ENCODE measurements at places on chromosomes 1 and 21.

DNA sequence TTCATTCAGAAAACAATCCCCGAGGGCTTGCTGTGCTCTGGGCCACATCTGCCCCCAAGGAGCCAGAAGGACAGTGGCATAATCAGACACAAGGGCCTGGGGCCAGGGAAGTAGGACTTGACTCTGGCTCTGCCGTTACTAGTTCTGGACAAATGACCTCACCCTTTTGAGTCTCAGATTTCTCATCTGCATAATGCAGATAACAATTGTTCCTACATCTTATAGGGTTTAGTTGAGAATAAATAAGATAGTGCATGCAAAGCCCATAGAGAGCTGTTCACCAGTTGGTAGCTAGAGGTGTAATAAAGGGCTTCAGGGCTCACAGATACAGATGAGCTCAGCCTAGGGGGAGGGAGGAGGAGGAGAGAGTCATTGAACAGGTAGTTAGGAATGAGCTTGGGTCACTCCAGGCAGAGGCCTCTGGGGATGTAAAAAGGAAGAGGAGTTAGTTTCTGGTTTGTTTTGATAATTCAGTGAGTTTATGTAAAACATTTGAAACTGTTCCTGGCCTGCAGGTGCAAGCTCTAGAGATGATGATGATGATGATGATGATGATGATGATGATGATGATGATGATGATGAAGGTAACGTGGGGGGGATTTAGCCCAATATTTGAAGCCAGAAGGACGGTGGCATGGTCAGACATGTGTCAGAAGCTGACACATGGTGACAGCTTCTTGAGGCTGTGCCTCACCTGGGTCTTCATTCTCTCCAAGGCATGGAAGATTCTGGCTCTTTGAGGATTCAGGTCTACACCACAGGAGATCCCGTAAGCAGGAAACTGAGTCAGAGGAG lies 858 bp downstream of the LACTBL1 start:
- DNase-seq = no peak

DNA sequence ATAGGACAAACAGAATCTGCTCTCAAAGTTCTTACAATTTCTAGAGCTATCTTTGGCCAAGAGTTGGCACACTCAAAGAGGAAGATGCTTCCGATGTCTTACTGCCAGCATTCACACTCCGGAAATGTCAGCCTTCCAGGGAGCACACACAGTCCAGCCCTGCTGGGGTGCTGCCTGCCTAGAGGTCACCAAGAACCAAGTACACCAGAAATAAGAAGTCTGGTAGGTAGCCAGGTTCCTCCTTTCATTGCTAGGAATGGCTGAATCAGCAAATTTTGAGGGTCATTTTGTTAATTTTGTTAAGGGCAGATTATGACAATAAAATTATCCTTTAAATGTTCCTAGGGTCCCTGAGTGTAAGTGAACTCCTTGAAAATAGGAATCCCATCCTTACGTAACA lies 77.5 kb downstream of the PLPP3 start:
- DNase-seq = no peak

DNA sequence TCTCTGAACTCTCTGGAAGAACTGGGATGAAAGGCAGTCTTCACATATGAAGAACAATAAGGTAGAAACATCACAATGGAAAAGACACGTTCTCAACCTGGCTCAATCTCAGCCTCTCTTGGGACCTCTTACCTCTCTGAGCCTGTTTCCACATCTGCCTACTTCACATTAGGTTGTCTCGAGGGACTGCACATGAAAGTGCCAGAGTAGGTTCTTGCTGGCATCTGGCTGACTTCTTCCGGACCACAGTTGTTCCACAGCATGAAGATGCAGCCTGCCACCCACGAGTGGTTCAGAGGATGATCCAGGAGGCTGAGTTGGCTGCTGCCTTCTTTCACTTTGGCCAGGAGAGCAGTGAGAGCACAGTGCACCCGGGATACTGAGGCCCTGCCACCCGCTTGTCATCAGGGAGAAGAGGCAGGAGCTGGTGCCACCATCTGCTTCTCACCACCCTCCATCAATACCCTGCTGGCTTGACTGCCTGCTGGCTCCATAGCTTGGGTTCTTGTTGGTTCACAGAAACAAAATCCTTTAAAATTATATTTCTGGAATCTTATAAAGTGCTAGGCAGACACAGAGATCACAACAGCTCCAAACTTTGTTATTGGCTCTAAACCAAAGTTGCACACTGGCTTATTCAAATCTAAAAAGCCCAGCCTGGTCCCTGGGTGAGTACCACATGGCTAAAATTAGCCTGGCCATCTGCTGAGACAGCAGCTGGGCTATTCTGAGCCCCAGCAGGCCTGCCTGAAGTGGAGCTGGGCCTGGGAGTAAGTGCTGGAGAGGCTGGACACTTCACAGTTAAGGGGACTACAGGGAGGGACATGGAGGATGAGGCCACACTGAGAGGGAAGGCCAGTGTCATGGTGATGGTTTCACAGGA lies 46.9 kb upstream of the LIN9 start:
- no peak for DNase-seq

DNA sequence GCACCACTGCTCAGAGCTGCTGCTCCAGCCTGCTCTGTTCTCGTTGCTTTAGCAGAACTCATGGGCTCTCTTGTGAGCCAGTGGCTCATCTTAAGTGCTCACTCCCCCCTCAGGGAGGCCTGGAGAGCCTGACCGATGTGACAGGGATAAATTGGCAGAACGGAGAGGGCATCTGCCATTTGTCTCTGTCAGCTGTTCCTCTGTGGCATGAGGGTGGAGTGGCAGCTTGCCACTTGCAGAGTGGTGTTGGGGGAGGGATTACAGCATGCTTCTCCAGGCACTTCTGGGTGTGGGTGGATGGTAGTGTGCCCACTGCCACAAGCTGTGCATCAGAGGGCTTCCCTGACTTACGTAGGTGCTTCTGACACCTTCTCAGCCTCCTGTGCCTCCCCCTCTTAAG lies 229.5 kb downstream of the PAPPA2 start:
- no peak for DNase-seq

- no peak for DNase-seq
Observed at GRCh38 chr1:175035865-175036264, 12.6 kb upstream of the MRPS14 start.

- DNase-seq = no peak
Observed at GRCh38 chr1:234667600-234668576, 57.9 kb upstream of the IRF2BP2 start.

DNA sequence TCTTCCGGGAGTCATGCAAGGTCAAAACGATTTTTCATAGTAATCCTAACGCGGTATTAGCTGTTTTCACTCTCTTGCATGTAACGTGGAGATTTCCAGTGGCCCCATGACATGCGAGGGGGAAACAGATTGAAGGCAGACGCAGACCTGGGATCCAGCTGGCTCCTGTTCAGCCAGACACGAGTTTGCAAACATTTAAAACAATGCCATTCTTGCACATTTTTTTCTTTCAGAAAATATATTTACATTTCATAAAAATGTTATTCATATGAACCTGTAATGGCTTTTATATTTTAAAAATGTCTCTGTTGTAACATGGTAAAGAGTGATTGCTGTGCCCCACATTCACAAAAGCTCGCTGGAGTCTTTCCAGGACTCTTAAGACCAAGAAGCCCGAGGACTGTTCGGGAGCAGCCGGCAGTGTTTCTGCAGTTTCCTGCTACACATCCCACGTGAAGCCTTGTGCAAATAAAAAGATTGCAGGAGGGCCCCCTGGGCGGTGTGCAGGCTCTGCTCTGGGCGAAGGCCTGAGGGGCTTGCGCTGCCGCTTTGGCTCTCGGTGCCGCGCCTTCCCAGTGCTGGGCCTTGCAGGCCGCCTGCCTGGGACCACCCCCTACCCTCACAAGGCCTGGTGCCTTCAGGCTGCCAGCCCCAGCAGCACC lies 184.9 kb downstream of the DYRK1A start:
- no peak for DNase-seq

GRCh38 chr1:183506561-183506960 lies 34.3 kb downstream of the SMG7 start:
- no peak for DNase-seq

GRCh38 chr1:197908716-197909220 lies 6.3 kb downstream of the C1orf53 start:
- DNase-seq = no peak

DNA sequence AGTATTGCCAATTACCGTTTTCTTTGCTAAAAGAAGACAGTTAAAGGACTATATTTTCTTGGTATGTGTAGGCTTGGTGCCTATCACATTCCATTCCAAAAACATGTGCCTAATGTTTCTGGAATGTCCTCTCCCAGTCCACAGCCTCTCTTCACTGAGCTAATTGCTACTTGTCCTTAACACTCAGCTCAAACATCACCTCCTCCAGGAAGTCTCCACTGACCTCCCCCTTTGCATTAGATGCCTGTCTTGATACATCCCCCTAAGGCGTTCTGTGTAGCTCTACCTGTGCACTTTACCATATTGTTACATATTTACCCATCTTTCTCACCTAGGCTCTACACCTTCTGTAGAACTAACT lies 195.6 kb upstream of the CAMK1G start:
- DNase-seq = no peak

DNA sequence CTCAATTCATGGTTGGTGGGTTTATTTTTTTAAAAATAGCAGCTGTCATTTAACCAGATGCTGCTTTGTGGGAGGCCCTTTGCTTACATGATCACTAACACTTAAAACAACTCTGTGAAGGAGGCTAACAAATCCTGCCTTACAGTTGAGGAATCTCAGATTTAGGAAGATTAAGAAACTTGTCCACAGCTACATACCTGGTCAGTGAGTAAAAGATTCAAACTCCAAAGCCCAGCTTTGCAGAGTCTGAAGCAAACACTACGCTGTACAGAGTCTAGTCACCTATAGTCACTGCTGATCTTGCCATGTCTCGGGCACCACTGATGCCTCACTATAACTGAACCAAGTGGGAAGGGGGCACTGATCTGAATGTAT lies 535.4 kb downstream of the SMYD3 start:
- no peak for DNase-seq

GRCh38 chr1:27192039-27192529 lies 37.2 kb upstream of the SLC9A1 start:
- no peak for DNase-seq

DNA sequence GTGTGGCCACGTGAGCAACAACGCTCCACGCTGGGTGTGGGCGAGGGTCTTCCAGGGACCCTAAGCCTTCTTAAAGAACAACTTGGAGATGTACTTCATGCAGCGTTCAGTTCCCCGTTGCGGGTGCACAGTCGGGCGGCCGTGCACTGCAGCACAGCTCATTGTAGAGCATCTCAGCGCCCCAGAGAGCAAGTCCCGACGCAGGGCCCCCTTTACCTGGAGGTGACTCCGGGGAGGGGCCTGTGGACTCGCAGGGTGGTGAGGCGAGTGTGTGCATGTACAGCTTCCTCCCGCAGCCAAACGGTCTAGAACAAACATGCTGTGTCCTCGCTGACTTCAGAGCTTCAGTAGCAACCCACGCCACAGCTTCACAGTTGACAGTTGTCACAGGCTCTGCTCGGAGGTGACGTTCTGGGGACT lies 19.5 kb downstream of the RRP1 start:
- no peak for DNase-seq

DNA sequence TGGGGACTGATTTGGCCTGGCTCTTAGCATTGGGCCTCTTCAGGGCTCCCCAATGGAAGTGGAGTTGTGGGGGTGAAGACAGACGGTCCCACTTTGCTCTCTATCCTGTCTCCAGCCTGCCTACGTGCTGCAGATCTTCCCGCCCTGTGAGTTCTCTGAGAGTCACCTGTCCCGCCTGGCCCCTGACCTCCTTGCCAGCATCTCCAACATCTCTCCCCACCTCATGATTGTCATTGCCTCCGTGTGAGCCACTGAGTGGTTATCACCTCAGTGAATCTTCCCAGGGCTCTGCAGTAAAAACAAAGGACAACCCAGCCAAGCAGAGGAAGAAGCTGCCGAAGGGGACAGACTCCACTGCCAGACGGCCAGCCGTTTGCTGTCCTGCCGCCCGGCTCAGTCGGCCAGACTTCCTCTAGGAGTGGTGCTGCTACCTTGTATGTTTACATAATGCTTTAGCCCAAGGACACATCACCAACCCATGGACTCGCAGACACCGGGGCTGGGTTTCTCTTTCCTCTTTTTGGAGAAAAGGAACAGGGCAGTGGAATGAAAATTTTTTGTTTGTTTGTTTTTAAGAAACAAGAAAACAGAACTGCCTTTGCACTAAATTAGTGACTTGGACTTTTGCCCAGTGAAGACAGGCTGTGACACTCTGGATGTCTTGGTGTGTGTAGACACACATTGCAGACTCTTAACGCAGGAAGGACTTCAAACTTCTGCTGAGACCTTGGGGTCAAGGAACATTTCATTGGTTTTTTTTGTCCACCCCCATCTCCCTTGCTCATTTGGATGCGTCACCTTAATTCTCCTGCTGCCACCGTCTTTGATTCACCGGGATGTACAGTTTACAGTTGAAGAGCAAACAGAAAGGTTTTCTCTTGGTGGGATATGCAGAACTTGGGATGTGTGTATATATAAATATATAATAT lies 36.5 kb downstream of the ZBTB17 start:
- DNase-seq = no peak

- no peak for DNase-seq
Observed at GRCh38 chr21:31480228-31480627, 136.2 kb upstream of the TIAM1 start.

- DNase-seq = no peak
Observed at GRCh38 chr1:58211869-58212268, 334.7 kb downstream of the OMA1 start.

DNA sequence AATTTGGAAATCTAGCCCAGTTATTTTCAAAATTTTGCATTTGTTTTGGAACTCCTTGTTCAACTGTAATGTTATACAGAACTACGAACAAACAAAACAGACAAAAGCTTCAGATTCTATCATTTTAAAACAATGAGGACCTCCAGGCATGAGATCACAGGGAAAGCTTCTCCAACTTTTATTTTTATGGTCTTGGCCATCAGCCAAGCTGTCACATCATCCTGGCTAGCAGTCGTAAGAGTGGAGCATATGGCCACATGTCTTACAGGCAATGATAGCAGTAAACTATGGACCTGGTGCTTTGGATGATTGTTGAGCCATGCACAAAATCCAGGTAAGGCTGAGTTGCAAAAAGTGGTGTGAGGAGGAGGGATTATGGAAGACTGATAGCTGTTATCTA lies 299.6 kb downstream of the LMX1A start:
- DNase-seq = no peak

- DNase-seq = no peak
Observed at GRCh38 chr21:41149199-41149598, 18.8 kb upstream of the BACE2 start.

GRCh38 chr1:192448026-192448578 lies 127.5 kb upstream of the RGS1 start:
- DNase-seq = no peak

- no peak for DNase-seq
Observed at GRCh38 chr1:200274116-200274515, 135.7 kb downstream of the ZNF281 start.

- no peak for DNase-seq
Observed at GRCh38 chr1:17933971-17934370, 173.6 kb upstream of the IGSF21 start.
